Neural crest cell (in vitro differentiated cells): ENCODE measurements at places on chromosomes 12 and 14. TPM values are rescaled to one million over a fixed set of nuclear protein-coding genes. Genes with fewer than 3 reads are reported as not detected.

- no peak overlapping the region for H3K27ac ChIP-seq
- no peak overlapping the region for H3K4me3 ChIP-seq
- H3K36me3 ChIP-seq = no peaks in the 10 kb centered on the region
- DNase-seq = no peak
- no peaks in the 10 kb centered on the region for H3K27me3 ChIP-seq
Measured at GRCh38 chr14:79841433-79841832, 369.9 kb downstream of the DIO2 start.

SLC25A47 gene
- not detected in 2 replicates for total RNA-seq

DNA sequence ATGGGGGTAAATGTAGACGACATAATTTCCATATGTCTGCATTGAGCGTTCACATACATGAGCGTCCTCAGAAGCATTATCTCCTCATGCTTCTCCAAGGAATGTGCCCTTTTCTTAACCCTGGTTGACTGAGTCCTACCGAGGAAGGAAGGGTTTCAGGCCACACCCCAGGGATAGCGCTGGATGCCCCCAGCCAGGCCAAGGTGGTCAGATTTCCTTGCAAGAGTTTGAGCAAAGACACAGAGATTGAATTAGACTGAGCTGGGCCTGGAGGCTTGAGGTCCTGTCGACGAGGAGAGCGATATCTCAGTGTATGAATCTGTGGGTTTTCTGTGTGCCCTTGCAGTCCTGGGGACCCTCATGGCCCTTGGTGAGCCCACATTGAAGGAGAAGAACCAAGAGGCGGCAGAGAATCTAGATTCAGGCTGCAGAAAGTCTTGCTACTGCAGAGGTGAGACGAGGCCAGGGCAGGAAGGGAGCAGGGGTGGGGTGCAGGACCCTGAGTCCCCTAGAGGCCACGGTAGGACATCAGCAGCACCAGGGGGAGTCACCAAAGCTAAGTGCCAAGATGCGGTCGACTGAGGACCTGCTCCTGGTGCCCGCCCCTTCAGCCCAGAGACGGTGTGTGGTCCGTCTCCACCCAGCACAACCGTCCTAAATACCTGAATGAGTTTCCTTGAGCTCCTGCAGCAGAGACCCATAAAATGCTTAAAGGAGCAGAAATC lies 94.7 kb upstream of the DIO3 start:
- peaks cover 13% of the 10 kb centered on the region for H3K27me3 ChIP-seq
- no peak overlapping the region for H3K4me3 ChIP-seq
- H3K36me3 ChIP-seq = no peaks in the 10 kb centered on the region
- no peak overlapping the region for H3K27ac ChIP-seq

CLEC4C gene
- not detected in 2 replicates for total RNA-seq

KRT6A gene
- total RNA-seq = not detected in 2 replicates

GRCh38 chr12:50088577-50089335 lies 3.6 kb downstream of the SMARCD1 start:
- H3K27ac ChIP-seq = no peak overlapping the region
- no peaks in the 10 kb centered on the region for H3K27me3 ChIP-seq
- H3K4me3 ChIP-seq = peak overlapping the region; percentile 97
- peaks cover 10% of the 10 kb centered on the region for H3K36me3 ChIP-seq
- H3K4me1 ChIP-seq = peaks cover 35% of the 10 kb centered on the region
- peak; percentile 25 for DNase-seq

DNA sequence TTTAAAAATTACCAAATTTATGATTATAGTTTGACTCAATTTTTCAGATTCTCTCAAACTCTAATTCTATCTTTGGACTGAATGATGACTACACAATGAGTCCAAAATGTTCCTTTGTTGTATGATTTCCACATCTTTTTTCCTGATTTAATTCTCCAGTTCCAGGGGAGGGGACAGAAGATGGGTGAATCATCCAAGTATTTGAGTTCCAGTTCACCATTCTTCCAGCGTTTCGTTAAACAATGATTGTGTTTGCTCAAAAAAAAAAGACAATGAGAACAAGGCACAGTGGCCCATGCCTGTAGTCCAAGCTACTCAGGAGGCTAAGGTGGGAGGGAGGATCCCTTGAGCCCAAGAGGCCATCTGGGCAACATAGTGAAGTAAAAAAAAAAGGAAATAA lies 23.8 kb downstream of the BAZ1A start:
- no peak for DNase-seq
- H3K27ac ChIP-seq = no peak overlapping the region
- H3K4me1 ChIP-seq = no peaks in the 10 kb centered on the region
- H3K4me3 ChIP-seq = no peak overlapping the region
- H3K27me3 ChIP-seq = no peaks in the 10 kb centered on the region
- peaks cover 7% of the 10 kb centered on the region for H3K36me3 ChIP-seq

GRCh38 chr14:50018201-50018932 lies 98.0 kb downstream of the VCPKMT start:
- no peaks in the 10 kb centered on the region for H3K4me1 ChIP-seq
- no peaks in the 10 kb centered on the region for H3K36me3 ChIP-seq
- DNase-seq = no peak
- H3K4me3 ChIP-seq = no peak overlapping the region
- no peak overlapping the region for H3K27ac ChIP-seq
- H3K27me3 ChIP-seq = no peaks in the 10 kb centered on the region

GRCh38 chr14:40413136-40413535 lies 980.9 kb upstream of the FBXO33 start:
- H3K4me1 ChIP-seq = no peaks in the 10 kb centered on the region
- no peak overlapping the region for H3K27ac ChIP-seq
- H3K27me3 ChIP-seq = no peaks in the 10 kb centered on the region
- H3K4me3 ChIP-seq = no peak overlapping the region
- peaks cover 5% of the 10 kb centered on the region for H3K36me3 ChIP-seq

HNF1A gene
- total RNA-seq = not detected in 2 replicates

DNA sequence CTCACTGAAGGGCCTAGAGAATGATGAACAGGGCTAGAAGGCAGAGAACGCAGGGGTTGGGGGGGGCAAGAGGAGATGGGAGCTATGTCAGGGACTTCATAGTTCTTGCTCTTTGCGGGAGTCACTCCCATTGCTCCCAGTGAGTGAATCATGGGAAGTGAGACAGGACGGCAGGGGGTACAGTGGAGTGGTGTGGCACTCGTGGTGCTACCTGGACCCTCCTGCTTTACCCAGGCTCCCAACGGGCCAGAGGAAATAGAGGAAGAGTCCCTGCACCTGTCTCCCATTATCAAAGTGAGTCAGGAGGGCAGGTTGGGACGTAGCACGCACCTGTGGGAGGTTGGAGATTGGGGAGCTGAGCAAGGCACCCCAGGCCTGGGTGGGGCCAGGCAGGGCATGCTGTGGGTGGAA lies 1.3 kb upstream of the KRT8 start:
- no peak overlapping the region for H3K27ac ChIP-seq
- H3K4me1 ChIP-seq = peaks cover 22% of the 10 kb centered on the region
- H3K36me3 ChIP-seq = no peaks in the 10 kb centered on the region
- no peaks in the 10 kb centered on the region for H3K27me3 ChIP-seq
- H3K4me3 ChIP-seq = no peak overlapping the region
- DNase-seq = no peak

GYS2 gene
- not detected in 2 replicates for total RNA-seq
